ENCODE measurements at places on chromosomes 4 and X.

DNA sequence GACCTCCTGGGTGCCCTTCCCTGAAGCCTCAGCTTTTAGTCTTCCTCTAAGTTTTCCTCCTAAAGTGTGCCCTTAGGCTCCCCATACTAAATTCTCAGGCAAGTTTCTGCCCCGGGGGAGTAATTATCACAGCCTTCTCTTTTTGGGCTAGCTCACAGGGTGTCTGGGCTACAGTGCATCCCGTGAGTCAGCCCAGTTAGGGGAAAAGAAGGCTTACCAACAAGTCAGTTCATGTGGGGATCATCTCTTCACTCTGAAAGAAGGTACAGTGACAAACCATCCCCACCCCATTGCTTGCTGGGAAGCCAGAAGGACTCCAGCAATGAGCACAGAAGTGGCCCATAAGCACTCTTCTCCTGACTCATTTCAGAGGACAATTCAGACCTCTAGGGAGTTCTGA is 134.7 kb upstream of the FAM9C start:
- DNase-seq, result no peak

DNA sequence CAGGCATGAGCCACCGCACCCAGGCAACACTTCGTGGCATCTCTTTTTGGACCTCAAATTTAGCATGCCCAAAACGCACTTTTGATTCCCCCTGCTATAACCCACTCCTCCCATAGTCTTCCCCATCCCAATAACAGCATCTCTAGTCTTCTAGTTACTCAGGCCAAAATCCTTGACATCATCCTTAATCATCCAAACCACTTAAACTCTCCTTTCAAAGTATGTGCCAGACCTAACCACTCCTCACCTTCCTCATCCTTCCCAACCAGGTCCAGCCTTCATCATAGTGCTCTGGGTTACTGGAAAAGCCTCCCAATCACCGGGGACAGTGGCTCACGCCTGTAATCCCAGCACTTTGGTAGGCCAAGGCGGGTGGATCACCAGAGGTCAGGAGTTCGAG is 41.9 kb downstream of the AFAP1 start:
- no peak for DNase-seq

GRCh38 chr4:149708513-149709130 is 107.0 kb downstream of the IQCM start:
- no peak for DNase-seq

- no peak for DNase-seq
Measured at GRCh38 chr4:165945991-165946390, 73.0 kb downstream of the TLL1 start.

DNA sequence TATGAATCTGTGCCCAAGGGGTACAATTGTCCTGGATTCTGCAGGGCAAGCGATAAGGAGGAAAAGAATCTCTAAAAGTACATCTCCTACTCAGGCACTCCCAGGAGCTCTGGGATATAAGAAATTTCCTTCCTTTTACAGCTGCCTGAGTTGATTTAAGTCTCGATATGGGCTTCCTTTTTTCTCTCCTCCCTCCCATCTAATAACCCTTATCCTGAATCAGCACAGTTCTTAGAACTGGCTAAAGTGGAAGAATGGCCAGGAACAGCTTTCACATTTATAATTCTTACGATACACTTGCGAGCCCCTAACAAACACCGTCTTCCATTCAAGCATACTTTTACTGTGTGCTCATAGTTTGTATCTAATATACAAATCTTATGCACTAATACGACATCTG is 21.2 kb downstream of the LRP2BP start:
- no peak for DNase-seq

- DNase-seq, result no peak
Measured at GRCh38 chr4:139685180-139685579, 19.6 kb downstream of the MGST2 start.

DNA sequence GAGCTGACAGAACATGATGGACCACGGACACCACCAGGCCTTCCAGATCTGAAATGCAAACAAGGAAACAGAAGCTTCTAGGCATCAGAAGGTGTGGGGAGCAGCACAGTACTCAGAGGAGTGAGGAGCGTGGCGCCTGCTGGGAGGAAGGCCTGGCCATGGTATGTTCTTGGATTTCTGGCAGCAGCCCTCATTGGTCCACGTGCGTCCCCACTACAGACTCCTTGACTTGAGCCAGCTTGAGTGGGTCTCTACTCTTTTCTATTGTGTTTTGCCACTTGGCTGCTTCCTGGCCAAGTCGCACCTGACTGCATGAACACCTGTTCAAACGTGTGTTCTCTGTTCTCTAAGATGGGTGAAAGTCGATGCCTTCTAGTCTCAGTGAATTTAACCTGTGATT is 18.0 kb downstream of the ZNF275 start:
- DNase-seq, result no peak

All from stimulated activated CD8-positive, alpha-beta memory T cell treated with anti-CD3 and anti-CD28 coated beads, Interleukin-15, amount 100 ng/mL, for 48 hours (primary cell).